HS-5 (cell line): ENCODE measurements at places on chromosomes 3 and 15.

GRCh38 chr3:194019398-194020165 is 116.4 kb upstream of the HES1 start:
- no peak for DNase-seq

GRCh38 chr3:99351122-99351521 is 287.3 kb upstream of the COL8A1 start:
- no peak for DNase-seq

GRCh38 chr3:105398437-105398836 is 31.7 kb downstream of the ALCAM start:
- DNase-seq = no peak

DNA sequence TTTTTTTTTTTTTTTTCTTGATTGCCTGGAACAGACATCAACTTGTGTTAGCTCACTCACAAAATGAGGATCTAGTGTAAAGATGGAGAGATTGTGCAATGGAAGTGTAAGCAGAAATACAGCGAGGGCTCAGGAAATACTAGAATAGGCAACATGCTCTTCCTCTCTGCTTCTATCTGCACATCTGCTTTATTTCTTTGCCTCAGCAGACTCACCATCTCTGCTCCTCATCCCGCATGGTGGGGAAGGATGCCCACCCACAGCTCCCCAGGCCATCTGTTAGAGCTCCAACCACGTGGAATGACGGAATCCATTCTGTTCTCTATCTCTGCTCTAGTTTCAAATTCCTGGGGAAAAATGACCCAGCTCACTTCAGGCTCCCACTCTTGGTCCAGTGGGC is 128.0 kb upstream of the ADAMTS9 start:
- DNase-seq = no peak

DNA sequence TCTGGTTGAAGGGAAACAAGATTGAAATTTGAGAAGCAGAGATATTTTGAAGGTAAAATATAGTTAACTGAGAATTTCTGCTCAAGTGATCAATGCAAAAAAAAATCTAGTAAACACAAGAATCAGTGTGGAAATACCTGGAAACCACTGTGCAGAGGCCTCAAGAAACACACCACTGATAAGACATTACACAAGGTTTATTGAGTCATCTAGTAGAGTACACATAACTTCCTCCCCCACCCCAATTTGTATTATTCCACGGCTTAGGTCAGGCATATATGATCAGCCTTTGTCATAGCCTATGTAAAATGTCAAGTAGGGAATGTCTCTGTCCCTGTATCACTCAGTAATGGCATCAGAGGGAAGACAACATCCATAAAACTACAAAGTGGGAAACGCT is 447.8 kb upstream of the BCHE start:
- DNase-seq = peak; percentile 34

GRCh38 chr3:18968120-18968519 is 180.2 kb upstream of the KCNH8 start:
- DNase-seq = no peak

GRCh38 chr3:126847061-126847460 is 135.9 kb upstream of the PLXNA1 start:
- no peak for DNase-seq

- no peak for DNase-seq
Measured at GRCh38 chr15:76991741-76992645, 2.9 kb upstream of the PSTPIP1 start.

GRCh38 chr3:173465112-173465511 is 67.6 kb downstream of the NLGN1 start:
- DNase-seq = peak; percentile 36
